ENCODE measurements at places on chromosomes 4 and X.

DNA sequence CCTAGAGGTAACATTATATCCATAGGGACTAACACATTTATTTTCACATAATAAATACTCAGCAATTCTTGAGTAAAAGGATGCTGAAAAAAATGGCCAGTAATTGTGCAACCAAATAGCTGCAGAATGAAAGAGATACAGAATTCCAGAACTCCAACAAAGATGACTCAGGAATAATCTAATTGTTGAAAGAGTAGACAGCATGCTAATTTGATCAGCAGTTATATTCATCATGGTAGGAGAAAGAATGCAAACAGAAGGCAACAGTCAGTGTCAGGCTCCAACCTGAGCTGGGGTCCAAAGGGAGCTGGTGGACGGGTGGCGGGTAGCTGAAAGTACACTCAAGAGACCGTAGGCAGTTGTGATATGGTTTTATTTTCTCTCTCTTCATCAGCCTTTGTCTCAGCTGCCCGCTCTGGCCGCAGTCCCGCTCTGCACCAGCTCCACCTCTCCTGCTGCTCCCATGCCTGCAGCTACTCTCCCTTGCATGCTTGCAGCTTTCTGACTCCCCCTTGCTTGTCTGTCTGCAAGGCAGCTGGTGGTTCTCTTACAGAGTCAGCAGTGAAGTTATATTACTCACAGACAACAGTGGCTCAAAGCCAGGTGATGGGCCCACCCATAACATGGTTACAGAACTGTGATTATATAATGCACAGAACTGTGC lies 1150.1 kb downstream of the STIM2 start:
- no peak for DNase-seq

DNA sequence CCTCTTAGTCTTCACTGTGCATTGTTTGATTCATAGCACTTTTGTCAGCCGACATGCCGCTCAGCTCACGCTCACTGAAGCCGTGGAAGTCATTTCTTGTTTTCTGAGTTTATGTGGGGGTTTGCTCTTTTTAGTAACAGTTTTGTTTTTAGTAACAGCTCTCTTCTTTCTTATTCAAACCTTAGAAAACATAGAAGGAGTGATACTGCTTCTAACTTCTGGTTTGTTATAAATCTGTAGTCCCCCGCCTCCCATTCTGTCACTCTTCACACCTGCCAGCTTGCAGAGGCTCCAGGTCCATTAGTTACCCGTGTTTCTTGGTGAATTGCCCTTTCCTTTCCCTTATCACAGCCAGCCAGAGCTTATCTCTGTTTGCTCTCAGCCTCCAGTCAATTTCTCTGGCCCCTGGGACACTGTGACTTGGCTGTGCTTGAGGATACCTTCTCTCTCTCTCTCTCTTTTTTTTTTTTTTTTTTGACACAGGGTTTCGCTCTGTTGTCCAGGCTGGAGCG lies 50.5 kb downstream of the GRK4 start:
- no peak for DNase-seq

DNA sequence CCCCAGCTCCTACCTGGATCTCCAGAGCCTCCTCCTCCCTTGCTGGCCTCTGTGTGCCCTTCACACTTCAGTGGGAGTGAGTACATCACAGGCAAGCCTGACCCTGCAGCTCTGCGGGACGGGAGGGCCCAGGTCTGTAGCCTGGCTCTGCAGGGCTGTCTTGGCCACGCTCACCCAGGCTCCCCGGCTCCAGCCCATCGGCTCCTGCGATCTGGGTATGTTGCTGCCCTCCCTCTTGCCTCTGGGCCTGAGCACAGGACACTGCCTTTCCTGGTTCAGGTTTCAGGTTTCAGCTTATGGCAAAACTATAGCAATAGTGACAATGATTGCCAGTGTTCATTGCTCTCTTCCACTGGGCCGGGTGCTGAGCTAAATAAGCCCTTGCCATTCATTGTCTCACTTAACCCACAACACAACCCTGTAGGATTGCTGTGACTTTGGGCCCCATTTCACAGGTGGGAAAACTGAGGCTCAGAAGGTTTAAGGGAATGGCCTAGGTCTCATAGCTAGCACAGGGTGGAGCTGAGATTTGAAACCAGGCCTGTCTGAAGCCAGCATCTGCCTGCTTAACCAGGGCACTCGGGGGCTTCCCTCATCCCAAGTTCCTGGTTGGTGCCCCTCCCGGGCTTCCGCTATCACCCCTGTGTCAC lies 44.6 kb upstream of the SORCS2 start:
- DNase-seq = no peak

DNA sequence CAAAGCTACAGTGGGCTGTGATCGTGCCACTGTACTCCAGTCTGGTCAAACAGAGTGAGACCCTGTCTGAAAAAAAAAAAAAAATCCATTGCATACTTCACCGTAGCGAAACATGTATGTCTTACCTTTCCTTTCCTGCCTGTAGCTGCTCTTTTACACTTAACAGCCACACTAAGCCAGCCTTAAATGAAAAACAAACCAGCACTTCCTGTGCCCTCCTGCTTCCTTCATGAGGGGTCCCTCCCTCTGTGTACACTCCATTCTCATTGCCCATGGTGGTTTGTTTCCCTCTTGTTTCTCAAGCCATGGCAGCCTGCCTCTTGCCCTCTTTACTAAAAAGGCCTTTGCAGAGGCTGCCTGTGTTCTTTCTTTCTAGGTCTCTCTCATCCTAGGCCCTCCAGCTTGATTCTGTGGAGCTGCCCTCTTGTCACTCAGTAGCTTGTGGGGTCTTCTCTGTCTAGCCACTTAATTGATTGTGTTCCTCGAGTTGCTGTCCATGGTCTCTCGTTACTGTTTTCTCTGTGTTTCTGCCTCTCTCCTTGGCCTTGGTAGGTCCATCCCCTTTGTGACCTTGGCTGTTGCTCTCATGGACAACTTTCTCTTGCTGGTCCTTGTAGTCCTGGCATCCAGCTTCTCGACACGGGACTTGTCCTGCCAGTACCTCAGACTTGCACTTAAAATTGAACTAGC lies 52.1 kb upstream of the MSANTD1 start:
- peak; percentile 21 for DNase-seq

- peak; percentile 42 for DNase-seq
Measured at GRCh38 chrX:19889582-19890342, 2.4 kb upstream of the SH3KBP1 start.

- DNase-seq = no peak
Measured at GRCh38 chr4:76806346-76806745, 91.6 kb downstream of the SOWAHB start.

DNA sequence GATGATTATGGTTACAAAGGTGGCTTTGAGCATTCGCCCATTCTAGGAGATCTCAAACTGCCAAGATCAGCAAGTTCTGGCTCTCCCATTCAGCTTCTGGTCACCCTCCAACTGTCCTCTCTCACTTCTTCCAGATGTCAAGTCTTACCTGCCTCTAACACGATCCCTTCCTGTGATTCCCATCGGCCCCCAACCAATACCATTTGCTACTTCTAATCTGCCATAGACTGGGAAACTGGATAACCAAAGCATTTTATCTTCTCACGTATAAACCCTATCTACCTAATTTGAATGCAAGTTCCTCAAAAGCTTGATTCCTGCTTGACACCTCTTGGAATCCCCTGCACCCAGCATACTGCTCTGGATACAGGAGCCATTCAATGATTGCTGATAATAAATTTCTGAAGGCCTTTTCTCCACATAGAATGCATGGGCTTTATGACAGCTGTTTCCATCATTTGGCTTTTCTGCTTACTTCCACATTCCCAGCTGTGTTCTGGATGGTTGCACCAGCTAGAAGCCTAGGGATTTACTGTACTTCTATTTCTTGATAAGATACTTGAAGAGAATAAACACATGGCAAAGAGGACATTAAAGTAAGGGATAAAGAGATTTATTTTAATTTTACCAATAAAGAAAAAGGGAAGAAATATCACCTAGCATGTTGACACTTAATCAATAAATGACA lies 9.6 kb downstream of the GPC4 start:
- DNase-seq = no peak

DNA sequence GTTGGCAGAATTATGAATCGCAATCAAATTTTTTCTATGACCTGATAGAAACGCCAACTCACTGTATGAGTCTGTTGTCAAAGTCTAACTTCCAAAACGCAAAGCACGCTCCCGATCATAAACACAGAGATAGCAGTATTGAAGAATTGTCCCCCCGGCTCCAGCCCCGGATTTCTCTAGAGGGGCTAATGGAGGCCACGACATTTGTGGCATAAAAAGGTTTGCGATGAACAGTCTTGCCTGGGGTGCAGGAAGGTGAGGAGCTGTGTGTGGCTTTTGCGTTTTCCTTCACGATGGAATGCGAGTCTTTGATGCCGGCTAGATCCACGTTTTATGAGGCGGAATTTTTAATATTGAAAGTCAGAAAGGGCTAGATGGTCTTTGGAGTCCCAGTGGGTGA lies 183.0 kb downstream of the CRLF2 start:
- no peak for DNase-seq

DNA sequence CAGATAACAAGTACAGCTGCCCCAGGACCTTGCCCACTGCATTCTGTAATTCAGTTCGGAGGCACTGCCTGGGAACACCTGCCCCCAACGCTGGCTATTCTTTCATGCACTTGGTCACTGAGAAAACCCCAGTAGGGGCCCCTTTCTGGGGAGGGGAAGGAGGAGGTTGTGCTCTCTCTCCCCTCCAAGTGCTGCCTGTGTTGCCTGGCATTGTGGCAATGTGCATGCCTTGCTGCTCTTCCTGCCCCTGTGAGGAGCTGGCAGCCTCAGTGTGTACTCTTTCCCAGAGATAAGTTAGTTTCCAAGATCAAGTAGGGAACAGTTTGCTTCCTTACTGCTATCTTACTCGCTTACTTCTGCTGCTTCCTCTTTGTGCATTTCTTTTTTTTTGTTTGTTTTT lies 90.8 kb downstream of the AASDH start:
- DNase-seq = no peak

- no peak for DNase-seq
Measured at GRCh38 chrX:134711135-134711921, 53.1 kb upstream of the PLAC1 start.

DNA sequence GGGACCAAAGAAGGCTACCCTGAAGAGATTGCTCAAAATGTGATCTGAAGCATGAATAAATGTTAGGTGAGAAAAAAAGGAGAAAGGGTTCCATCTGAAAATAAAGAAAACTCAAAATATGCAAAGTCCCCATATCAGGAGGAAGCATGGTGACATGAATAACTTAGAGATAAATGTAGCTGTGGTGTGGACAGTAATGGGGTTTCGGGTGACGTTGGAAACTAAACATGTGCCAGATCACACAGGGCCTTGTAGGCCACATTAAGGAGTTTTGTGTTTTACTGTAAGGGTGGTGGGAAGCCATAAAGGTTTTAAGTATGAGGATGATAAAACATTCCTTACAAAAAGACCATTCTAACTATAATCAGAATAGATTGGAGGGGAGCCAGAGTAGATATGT lies 40.3 kb upstream of the ACSL4 start:
- DNase-seq = no peak

GRCh38 chr4:140109737-140110136 lies 44.2 kb downstream of the MAML3 start:
- DNase-seq = no peak

- DNase-seq = no peak
Measured at GRCh38 chr4:53477636-53478035, 100.2 kb downstream of the FIP1L1 start.

GRCh38 chrX:38890963-38891362 lies 89.7 kb downstream of the MID1IP1 start:
- DNase-seq = no peak

GRCh38 chr4:138014590-138015288 lies 227.4 kb downstream of the SLC7A11 start:
- no peak for DNase-seq

- DNase-seq = no peak
Measured at GRCh38 chr4:6647582-6648230, 7.2 kb downstream of the MRFAP1 start.

DNA sequence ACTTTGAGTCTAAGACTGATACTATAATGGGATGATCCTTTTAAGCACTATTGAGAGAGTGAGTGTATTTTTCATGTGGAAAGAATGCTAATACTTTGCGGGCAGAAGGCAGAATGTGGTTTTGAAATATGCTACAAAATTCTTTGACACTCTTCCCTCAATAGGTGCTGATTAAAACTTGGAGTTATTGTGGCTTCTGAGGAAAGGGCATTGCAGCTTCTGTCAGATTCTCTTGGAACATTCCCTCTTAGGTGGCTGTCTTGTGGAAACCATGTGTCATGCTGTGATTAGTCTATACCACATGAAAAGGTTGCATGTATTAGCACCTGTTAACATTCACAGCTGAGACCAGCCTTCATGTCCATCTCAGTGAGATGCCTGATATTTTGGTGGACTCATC lies 547.0 kb downstream of the STIM2 start:
- no peak for DNase-seq

GRCh38 chr4:166895771-166896170 lies 338.5 kb downstream of the SPOCK3 start:
- no peak for DNase-seq

DNA sequence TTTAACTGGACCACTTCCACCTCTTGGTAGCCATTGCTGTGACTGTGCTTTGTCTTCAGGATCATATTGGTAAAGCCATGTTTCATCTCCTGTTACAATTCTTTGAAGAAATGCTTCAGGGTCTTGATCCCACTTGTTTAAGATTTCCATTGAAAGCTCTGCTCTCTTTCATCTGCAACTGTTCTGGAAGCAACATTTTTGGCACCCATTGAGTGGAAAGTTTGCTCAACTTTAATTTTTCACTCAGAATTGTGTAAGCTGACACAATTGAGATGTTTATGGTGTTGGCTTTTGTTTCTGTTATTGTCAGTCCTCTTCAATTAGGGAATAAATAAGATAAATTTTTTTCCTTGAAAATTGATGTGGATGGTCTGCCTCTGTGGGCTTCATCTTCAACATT lies 237.4 kb downstream of the MAPK10 start:
- DNase-seq = no peak

- no peak for DNase-seq
Measured at GRCh38 chrX:7019555-7019954, 128.0 kb upstream of the STS start.

- no peak for DNase-seq
Measured at GRCh38 chr4:112514647-112515197, 1.3 kb downstream of the NEUROG2 start.

DNA sequence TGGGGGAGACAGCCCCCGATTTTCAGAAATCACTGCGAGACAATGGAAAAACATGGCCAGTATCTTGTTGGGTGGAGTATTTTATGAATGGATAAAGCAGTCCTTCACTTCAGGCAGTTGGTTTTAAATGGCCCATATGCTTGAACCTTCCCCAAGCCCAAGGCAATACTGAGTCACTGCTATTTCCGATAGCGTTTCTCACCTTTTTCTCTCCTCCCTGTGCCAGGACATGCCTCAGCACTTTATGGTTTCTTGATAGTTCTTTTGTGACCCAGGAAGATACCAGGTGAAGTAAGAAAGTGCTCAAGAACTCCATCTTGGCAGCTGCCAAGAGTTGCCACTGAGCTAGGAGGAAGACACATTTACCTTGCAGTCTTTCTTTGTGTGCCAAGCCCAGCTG lies 26.8 kb upstream of the ESX1 start:
- DNase-seq = no peak

DNA sequence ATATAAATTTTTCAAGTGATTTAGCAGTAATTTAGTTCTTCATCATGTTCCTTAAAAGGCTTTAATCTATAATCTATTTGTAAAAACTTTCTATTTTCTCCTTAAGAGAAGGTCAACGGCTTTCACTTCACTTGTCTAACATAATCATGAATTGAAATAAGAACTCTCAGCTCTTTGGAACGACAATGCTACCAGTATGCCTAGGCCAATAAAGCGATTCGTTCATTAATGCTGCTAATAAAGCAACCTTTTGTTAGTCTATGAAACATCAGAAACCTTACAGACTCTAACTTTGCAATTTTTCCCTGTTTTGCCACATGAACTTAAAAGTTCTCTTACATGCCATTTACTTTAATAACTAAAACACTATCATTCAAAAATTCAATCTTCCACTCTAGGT lies 47.6 kb downstream of the FBXW7 start:
- no peak for DNase-seq

- DNase-seq = no peak
Measured at GRCh38 chr4:87949961-87950360, 25.6 kb upstream of the SPP1 start.
